GM04503 (cell line): ENCODE measurements at places on chromosomes 13 and 19.
A peak's percentile ranks its signal among the peaks of the same experiment; 100 is the strongest.

DNA sequence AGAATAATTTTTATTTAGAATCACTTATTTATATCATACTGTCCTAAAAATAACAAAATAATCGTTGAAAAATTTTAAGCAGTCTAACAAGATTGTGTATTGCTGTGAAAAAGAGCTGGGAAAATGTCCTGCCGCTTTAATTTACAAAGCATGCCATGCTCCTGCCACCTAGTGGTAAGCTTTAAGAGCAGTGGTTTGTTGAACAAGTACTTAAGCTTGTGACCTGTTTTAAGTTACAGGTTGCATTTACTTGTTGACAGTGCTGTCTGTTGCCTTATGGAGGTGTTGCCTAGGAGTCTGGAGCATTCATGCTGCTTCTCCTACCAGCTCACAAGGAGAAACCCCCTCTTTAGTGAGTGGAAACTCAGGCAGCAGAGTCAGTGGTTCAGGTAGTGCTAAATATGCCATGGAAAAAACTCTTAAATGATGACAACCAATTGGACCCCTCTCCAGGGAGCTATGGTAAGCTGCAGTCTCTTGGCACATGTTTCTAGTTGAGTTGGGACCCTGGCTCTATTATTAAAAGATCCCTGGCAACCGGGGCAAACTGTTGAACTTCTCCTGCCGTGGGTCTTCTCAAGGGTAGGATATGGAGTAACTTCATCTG lies 68.4 kb downstream of the SPATA13 start:
- DNase-seq, result no peak

- DNase-seq, result no peak
Observed at GRCh38 chr19:57443121-57443696, 8.1 kb downstream of the ZNF749 start.

DNA sequence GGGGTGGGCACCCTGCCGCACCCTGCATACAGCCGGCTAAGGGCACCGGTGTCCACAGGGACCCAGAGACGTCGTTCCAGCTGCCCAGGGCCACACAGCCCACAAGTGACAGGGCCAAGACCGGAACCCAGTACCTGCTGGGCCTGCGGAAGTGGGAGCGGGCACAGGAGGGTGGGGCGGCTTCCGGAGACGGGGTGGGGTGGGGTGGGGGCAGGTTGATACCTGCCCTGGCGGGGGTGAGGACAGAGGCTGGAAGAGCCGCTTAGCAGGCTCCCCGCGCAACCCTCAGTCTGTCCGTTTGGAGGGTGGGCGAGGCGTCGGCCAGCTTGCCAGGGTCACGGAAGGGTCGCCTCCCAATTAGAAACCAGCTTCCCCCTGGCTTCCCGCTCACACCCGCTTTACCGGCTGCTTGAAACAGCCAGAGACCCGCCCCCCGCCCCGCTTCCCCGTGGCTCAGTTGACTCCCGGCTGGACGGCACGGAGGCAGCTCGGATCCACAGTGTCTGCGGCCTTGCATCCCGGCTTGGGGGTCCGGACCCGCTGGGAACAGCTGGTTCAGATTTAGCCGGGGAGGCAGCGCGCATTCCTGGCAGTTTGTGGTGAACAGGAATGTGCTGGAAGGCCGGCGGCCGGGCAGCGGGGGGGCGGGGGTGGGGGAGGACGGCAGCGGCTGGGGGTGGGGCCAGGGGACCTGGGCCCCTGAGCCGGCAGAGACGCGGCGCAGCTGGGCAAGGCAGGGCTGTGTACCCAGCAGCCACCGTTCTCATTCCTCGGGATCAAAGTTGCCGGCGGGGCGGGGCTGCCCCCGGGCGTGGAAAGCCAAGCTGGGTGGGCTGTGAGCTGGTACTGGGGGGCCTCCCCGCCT lies 1.9 kb downstream of the CNN2 start:
- DNase-seq, result peak; percentile 76

GRCh38 chr19:4974880-4975469 lies 6.1 kb downstream of the KDM4B start:
- no peak for DNase-seq

- no peak for DNase-seq
Observed at GRCh38 chr13:72932250-72932649, 126.6 kb upstream of the KLF5 start.

GRCh38 chr19:8592231-8593009 lies 15.2 kb upstream of the MYO1F start:
- DNase-seq, result no peak

- no peak for DNase-seq
Observed at GRCh38 chr19:1489463-1490310, 463 bp downstream of the PCSK4 start.

DNA sequence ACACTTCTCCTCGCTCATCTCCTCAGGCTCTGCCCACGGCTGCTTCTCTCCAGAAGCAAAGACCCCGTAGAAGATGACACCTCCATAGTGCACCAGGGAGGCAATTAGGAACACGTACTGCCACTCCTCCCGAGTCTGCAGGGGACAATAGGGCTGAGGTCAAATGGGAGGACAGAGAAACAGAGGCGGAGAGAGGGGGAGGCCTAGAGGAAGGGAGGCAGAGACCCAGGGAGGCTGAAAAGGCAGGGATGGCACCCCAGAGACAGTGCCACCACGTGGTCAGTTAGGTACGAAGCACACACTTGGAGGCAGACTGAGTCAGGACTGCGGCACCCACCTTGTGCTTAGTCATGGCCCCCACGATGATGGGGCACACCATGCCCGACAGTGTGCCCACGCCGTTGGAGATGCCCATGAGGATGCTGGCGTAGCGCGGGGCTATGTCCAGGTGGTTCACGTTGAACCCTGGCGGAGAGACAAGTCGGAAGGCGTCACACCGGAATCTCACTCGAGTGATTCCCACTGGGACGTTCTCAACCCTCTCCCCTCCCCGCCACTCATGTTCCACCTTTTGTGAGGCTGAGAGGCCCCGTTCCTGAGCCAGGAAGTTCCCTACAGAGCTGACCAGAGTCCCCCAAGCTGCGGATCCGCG lies 5.6 kb downstream of the GFY start:
- no peak for DNase-seq

DNA sequence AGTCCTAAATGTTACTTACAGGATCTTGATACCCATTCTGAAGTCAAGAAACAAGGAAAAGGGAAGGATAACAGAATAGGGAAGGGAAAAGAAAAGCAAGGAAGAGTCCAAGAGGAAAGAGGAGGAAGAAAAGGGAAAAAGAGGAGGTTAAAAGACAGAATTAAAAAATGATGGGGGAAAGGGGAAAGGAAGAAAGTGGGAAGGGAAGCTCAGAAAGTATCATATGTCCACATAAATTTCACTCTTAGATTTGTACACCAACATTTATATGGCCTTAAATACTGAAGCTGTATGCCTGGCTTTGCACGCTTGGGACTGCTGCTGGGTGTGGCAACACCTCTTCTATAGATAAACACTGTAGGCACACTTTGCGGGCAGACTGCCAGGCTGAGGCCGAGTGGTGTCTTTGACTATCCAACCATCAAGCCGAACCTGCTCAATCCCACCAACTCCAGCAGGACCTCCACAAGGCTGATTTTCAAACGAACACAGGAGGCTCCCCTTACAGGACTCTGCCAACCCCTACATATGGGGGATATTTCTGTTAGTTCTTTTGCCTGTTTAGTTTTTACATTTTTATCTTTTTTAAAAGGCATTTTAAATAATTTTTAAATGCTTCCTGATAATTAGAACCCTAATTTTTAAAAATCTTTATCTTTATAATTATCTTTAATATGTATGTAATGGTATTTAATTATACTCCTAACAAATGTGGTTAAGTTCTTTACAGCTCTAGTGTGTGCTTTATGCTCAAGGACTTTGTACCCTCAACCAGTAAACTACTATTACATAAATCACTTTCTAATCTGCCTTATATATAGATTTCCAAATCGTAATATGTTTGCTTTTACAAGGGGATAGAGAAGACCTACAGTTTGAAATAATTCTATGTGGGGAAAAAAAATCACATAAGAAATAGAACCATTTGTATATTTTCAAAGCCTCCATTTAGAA lies 154.2 kb downstream of the DIAPH3 start:
- no peak for DNase-seq

GRCh38 chr19:42095814-42096230 lies 19.9 kb downstream of the ZNF574 start:
- DNase-seq, result no peak

- DNase-seq, result no peak
Observed at GRCh38 chr19:33691030-33691427, 69.3 kb downstream of the CHST8 start.

- no peak for DNase-seq
Observed at GRCh38 chr19:33300009-33300893, 2.1 kb downstream of the CEBPA start.

- peak; percentile 56 for DNase-seq
Observed at GRCh38 chr13:30846311-30846710, 59.8 kb upstream of the MEDAG start.

DNA sequence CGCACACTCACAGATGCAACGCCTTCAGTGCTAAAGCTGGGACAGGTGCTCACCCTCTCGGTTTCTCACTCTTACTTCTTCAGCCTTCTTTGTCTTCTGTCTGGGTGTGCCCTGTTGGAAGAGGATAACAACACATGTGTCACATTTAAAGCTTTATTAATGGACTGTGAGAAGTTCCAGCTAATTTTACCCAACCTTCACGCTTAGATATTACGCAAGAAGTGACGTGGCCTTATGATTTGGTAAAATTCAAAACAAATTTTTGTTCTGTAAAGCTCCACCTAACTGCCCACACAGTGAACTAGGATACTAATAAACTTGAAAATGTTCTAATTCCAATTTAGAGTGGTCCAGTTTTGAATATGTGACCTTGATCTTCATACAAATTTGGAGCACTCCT lies 66.7 kb upstream of the LRCH1 start:
- DNase-seq, result no peak

- no peak for DNase-seq
Observed at GRCh38 chr13:44237881-44238421, 135.7 kb upstream of the SERP2 start.

DNA sequence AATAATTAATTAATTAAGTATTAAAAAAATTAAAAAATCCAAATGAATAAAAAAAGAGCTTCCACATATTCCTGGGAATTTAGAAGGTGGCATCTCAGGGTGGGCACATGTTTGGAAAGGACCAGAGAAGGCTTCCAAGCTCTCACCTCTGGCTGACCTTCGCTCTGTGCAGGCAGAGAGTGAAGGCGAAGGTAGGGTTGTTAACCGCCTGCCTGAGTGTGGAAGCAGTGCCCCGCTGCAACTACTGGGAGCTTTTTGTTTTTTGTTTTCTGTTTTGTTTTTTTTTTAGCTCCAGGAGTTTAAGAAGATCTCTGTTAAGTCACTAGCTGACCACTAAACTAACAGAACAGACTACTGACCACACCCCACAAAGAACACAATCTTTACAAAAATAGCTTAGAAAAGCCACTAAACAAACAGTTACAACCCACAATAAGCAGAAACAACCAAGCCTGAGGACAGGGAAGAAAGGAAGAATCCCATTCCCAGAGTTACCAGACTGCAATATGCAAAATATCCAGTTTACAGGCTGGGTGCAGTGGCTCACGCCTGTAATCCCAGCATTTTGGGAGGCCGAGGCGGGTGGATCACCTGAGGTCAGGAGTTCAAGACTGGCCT lies 11.4 kb downstream of the ZNF541 start:
- no peak for DNase-seq

- DNase-seq, result no peak
Observed at GRCh38 chr19:57961785-57962184, 12.5 kb downstream of the C19orf18 start.

DNA sequence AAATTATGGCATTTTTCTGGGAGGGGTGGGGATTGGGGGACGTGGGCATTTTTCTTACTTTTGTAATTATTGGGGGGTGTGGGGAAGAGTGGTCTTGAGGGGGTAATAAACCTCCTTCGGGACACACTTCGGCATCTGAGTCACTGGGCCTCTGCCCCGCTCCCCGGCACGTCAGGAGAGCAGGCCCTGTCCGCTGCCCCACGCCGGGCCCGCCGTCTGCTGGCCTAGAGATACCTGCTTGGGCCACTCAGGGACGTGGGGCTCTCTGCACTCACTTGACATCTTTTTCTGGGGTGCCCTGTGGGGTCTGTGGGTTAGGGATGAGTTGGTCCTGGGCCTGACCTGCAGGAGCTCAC lies 3.5 kb upstream of the FTL start:
- DNase-seq, result no peak

DNA sequence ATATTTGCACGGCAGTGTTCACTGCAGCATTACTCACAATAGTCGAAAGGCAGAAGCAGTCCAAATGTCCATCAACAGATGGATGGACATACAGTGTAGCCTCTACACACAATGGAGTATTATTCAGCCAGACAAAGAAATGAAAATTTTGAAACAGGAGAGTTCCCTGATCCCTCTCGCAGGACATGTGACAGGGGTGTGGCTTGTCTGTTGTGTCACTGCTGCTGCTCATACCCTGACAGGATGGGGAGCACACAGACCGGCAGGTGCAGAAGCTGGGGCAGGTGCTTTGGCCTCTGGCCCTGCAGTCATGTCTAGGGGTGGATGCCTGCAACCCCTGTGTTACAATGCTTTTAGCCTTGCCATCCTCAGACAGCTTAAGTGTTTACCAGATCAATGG lies 204.3 kb downstream of the EFNB2 start:
- DNase-seq, result no peak

- DNase-seq, result no peak
Observed at GRCh38 chr13:52833296-52833875, 15.1 kb downstream of the PCDH8 start.

GRCh38 chr13:30308548-30308947 lies 1.2 kb upstream of the KATNAL1 start:
- no peak for DNase-seq

GRCh38 chr13:74200081-74200480 lies 65.9 kb upstream of the KLF12 start:
- no peak for DNase-seq
